ENCODE measurements at places on chromosomes 12 and 14. TPM values are rescaled to one million over a fixed set of nuclear protein-coding genes. Genes with fewer than 3 reads are reported as not detected.

Gene KRT85
- total RNA-seq, result not detected

- DNase-seq, result no peak
Observed at GRCh38 chr14:39680777-39681176, 248.5 kb upstream of the FBXO33 start.

DNA sequence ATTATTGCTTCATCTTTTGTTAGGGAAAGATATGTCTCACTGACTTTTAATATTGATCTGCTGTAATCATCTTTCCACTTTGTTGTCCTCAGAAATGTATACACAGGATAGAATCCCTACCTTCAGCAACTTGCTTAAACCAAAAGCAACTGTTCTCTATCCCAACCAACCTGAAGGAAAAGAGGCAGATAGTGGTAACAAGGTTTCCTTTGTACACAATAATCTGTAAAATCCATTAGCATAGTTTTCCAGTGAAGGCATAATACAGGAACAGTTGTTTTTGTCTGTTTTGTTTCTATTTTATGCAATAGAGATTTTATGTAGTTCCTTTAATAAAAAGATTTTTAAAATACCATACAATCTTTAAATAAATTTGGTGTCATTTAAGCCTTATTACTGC, 170.5 kb downstream of the PIK3C2G start:
- DNase-seq, result no peak

DNA sequence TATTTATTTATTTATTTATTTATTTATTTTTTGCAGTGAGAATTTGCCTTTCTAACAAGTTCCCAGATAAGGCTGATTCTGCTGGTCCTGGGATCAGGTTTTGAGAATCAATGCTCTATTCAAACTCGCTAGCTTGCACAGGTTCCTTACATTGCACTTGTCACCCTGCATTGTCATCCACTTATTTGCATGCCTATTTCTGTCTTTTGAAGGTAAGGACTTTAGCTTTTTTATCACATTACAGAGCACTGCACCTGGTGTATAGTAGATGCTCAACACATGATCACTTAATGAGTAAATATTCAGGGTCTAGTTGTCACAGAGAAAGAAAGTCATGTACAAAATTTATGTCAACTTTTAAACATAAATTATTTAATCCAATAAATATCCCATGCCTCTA, 219.7 kb upstream of the BTG1 start:
- no peak for DNase-seq

DNA sequence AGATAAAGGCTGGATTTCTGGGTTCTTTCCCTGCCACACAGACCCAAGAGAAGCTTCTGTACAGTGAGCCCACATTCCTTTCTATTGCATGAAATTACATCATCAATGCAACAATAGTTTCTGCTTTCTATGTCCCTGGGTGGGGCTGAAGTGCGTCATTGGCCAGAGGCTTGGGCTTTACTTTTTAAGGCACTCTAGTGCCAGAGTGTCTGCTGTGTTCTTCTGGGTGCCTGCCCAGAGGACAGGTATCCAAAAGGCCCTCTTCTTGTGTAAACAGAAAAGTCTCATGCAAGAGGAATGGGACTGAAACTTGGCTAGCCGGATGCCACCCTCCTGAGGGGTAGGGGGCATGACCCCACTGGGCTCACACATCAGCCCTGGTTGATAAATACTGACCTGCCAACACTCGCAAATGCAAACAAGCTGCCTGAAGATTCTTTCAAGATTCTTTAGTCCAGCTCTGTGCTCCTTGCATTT, 5.9 kb downstream of the KRT86 start:
- no peak for DNase-seq

Measured in left ventricle myocardium superior (tissue), 1 donor.